ENCODE measurements at places on chromosomes 7 and 10. TPM values are rescaled to one million over a fixed set of nuclear protein-coding genes. Genes with fewer than 3 reads are reported as not detected.

GRCh38 chr10:22673091-22673392 is 41.3 kb downstream of the PIP4K2A start:
- DNase-seq: no peak

DNA sequence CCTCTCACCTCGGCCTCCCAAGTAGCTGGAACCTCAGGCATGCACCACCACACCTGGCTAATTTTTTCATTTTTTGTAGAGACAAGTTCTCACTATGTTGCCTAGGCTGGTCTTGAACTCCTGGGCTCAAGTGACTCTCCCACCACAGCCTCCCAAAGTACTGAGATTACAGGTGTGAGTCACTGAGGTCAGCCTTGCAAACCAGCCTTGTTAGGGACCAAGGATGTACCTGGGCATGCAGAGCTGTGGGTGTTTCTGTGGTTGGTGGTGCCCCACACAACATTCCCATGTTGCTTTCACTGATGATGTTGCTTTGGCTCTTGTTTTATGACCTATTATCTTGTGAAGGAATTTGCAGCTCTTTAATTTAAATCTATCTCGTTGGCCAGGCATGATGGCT is 54.8 kb downstream of the OTUD1 start:
- DNase-seq: no peak

DNA sequence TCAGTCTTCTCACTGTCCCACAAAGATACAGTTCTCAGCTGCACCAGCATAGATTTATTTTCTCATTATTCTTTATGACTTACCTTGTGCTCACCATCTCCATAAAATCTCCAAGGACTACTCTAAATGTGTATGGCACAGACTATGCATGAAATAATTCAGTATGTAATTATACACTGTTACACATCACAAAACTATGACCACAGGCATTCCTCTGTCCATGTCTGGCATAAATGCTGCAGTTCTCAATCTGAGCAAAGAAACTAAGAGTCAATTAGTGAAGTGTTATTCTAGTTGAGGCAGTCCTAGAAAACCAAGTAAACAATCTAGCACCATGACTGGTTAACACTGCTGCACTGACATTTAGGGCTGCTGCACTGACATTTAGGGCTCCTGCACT is 2.7 kb downstream of the CYCS start:
- no peak for DNase-seq

DNA sequence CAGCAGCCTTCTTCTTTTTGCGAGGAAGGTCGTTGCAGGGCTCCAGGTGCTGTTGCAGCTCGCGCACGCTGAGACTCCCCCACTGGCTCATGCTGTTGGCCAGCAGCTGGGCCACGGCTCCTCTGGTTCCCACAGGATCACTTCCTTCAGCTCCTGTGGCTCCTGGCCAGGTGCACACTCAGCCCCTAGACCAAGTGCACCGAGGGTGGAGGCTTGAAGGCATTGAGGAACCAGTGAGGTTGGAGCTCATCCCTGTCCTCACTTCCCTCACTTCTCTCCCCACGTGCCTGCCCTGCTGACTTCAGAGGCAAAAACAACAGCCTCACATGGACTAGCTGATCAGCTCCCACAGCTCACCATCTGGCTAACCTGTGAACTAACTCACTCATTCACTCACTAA is 46.2 kb upstream of the ADRB1 start:
- peak; percentile 69 for DNase-seq

DNA sequence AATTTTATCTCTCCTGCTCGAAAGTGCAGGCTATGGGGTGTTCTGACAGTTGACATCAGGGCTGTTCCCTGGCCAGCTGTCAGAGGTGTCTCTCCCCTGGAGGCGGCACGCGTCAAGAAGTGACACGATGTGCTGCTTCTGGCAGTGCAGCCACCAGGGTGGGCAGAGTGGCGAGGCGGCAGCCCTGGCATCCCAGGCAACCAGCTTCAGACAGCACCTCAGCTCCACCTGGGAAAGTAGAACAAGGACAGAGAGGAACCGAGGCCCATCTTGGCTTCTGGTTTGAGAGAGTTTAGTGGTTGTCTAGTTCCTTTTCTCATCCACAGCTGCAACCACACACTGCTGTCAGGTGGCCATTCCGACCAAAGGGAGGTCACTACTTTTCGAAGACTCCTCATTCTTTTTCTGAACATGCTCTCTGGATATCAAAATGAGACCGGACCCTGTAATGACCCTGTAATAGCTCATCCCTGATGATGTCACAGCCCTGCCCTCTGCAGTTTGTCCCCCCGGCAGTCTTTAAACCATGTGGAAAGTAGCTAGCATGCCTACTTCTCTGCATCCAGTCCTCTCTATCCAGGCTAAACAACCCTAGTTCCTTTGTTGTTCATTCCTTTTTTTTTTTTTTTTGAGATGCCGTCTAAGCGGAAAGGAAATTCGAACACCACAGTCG is 381.0 kb upstream of the NRP1 start:
- DNase-seq: no peak

DNA sequence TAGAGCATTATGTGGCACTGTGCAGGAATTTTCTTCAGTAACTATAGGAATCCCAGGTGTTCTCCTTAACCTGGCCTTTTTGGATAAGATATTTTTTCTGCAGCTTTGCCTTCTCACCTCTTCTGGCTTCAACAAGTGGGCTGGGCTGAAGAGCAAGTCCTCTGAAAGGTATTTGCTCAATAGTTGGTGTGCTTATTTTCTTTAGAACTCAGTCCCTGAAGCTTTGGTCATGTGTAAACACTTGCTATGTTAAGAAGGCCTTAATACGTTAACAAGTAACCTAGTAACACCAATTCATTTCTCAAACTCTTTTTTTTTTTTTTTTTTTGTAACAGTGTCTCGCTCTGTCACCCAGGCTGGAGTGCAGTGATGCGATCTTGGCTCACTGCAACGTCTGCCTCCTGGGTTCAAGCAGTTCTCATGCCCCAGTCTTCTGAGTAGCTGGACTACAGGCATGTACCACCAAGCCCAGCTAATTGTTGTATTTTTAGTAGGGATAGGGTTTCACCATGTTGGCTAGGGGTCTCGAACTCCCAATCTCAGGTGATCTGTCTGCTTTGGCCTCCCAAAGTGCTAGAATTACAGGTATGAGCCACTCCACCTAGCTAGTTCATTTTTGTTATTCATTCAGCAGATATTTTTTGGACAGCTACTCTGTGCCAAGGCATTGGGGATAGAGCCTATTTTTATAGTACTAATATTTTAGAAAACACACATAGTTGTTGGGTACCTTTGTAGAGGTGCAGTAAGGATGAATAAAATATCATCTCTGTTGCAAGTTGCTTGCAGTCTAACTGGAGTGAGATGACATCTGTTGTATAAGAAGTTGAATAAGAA is 164.6 kb downstream of the SND1 start:
- no peak for DNase-seq

GRCh38 chr7:154383045-154383444 is 330.8 kb downstream of the DPP6 start:
- no peak for DNase-seq

DNA sequence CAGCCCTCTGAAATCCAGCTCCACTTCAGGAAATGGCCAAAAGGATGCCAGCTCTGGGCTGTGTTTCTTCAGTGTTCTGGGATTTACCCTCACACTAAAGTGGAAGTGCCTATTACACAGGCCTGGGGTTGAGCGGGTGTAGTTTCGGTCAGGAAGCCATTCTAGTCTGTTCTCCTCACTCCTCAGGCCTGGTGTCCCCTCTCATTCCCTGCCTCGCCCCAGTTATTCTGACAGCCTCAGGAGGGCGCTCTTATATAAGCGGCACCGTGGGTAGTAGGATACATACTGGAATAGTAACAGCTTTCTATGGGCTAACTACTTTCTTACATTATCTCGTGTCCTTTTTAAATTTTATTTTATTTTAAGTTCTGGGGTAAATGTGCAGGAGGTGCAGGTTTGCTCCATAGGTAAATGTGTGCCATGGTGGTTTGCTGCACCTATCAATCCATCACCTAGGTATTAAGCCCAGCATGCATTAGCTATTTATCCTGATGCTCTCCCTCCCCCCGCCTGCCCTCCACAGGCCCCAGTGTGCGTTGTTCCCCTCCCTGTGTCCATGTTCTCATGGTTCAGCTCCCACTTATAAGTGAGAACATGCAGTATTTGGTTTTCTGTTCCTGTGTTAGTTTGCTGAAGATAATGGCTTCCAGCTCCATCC is 12.2 kb upstream of the LGI1 start:
- DNase-seq: no peak

DNA sequence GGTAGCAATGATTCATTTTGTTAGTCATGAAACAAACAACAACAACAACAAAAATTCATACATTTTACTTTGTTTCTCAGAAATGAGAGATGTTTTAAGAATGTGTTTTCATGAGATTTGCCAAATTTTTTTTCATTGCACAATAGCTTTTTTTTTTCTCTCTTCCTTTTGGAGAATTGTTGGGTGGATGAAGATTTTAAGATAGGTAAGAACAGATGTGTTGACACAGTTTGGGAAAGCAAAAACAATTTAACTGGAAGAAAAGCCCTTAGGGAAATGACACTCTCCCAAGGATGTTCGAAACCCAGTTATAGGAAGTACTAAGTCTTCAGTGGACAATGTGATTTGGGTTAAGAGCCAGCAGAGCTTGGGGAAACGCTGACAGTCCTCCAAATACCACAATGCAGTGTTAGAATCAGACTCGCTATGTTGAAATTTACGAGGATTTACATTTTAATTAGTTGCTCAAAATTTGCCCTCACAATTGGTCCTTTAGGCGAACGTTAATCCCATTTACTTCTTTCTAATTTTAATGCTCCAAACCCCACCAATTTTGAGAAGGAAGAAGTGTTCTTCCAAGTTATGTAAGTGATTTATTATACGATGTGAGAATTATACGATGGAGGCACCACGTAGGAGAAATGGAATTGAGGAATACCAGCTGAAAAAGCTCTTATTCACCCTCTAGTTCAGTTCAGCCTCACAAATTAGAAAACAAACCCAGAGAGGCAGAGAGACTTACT is 61.2 kb downstream of the HHEX start:
- DNase-seq: no peak

GRCh38 chr10:67282871-67283270 is 357.0 kb downstream of the LRRTM3 start:
- DNase-seq: no peak

GRCh38 chr10:22764639-22765038 is 50.3 kb upstream of the PIP4K2A start:
- no peak for DNase-seq

DNA sequence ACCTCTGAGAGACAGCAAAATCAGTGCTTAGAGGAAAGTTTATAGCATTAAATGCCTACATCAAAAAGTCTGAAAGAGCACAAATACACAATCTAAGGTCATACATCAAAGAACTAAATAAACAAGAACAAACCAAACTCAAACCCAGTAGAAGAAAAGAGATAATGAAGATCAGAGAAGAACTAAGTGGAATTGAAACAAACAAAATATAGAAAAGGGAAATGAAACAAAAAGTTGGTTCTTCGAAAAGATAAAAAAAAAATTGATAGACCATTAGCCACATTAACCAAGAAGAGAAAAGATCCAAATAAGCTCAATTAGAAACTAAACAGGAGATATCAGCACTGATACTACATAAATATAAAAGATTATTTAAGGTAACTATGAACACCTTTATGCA is 280.0 kb upstream of the NRG3 start:
- DNase-seq: no peak

Gene CSGALNACT2
- polyA plus RNA-seq: 6.0 TPM

Gene AZGP1
- polyA plus RNA-seq: 4.6 TPM

Gene OGDHL
- 1.2 TPM for polyA plus RNA-seq

Gene HDAC9
- 5.5 TPM for polyA plus RNA-seq

Gene PDE1C
- 1.4 TPM for polyA plus RNA-seq

Gene MMD2
- not detected for polyA plus RNA-seq

Gene MICALL2
- 30.7 TPM for polyA plus RNA-seq

All from sigmoid colon (tissue), 7 donors.